ENCODE measurements at places on chromosomes 2 and 18. TPM values are rescaled to one million over a fixed set of nuclear protein-coding genes. Genes with fewer than 3 reads are reported as not detected.

CD226 gene
- total RNA-seq = 0.08 TPM

LRRC30 gene
- total RNA-seq = not detected

STK16 gene
- total RNA-seq = 32.1 TPM

DCC gene
- not detected for total RNA-seq

MARCO gene
- total RNA-seq = 0.36 TPM

PAIP2B gene
- total RNA-seq = 0.30 TPM

CTDP1 gene
- total RNA-seq = 15.5 TPM

DSC1 gene
- not detected for total RNA-seq

BOLL gene
- total RNA-seq = not detected

STON1 gene
- 0.38 TPM for total RNA-seq

EN1 gene
- total RNA-seq = 0.87 TPM

FRZB gene
- total RNA-seq = 0.07 TPM

HS6ST1 gene
- 13.0 TPM for total RNA-seq

GALNT13 gene
- total RNA-seq = 10.7 TPM

POU3F3 gene
- not detected for total RNA-seq

KIDINS220 gene
- 21.1 TPM for total RNA-seq

NTSR2 gene
- total RNA-seq = not detected

LAMA3 gene
- 51.4 TPM for total RNA-seq

ANKRD29 gene
- total RNA-seq = 17.4 TPM

REG1B gene
- not detected for total RNA-seq

PRSS56 gene
- total RNA-seq = 0.11 TPM

PAX8 gene
- 0.65 TPM for total RNA-seq

NT5C1B gene
- total RNA-seq = not detected

CHAC2 gene
- total RNA-seq = 14.9 TPM

CDH2 gene
- total RNA-seq = 32.4 TPM

GNAL gene
- 8.0 TPM for total RNA-seq

UGP2 gene
- total RNA-seq = 98.3 TPM

BOLA3 gene
- 144 TPM for total RNA-seq

RFX8 gene
- total RNA-seq = not detected

CIAO1 gene
- total RNA-seq = 74.6 TPM

IL36B gene
- total RNA-seq = not detected

NETO1 gene
- total RNA-seq = not detected

CAD gene
- total RNA-seq = 59.4 TPM

SPATA3 gene
- not detected for total RNA-seq

SERPINB10 gene
- not detected for total RNA-seq

WNT6 gene
- total RNA-seq = 0.31 TPM

FLACC1 gene
- not detected for total RNA-seq

SLC23A3 gene
- total RNA-seq = 0.48 TPM

UGT1A3 gene
- not detected for total RNA-seq

CD302 gene
- total RNA-seq = 2.3 TPM

NGEF gene
- total RNA-seq = 18.1 TPM

TBC1D8 gene
- 49.9 TPM for total RNA-seq

Measured in A549 treated with GW870086 at 1 μM for 4 hours (cell line).